ENCODE measurements at places on chromosomes 12 and 14. TPM values are rescaled to one million over a fixed set of nuclear protein-coding genes. Genes with fewer than 3 reads are reported as not detected.

DNA sequence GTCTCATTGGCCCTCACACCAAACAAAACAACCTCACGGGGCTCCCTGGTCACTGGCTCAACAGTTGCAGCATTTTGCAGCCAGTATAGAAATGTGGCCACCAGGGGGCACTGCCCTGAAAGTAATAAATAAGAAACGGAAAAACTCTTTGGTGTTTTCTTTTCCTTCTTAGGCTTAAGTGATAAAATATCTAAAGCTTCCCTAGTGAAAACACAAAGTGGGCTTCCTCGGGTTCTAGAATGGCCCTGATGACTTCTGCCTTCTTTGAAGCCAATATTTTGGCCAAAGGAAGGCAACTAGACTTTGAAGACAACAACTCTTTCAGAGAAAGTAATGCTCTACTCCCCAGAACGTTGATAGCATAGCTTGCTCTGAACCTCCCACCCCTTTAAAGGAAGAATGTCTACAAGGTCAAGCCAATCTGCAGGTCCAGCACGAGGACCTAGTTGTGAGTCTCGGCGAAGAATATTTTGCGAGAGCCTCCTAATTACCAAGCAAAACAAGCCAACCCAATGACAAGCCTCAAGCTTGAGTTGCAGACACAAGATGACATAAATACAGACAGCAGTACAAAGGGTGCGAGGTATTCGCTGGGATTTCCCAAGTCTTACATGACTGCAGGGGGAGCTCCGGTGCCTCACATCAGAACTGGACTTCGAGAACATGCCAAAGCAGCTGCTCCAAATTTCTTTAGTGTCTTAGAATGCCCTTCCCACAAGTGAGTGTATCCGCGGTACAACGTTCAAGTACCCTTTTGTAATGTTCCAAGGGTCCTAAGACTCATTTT is 2.6 kb downstream of the ITPK1 start:
- DNase-seq, result peak; percentile 70

GRCh38 chr14:27739657-27740156 is 1026.9 kb upstream of the FOXG1 start:
- DNase-seq, result no peak

DNA sequence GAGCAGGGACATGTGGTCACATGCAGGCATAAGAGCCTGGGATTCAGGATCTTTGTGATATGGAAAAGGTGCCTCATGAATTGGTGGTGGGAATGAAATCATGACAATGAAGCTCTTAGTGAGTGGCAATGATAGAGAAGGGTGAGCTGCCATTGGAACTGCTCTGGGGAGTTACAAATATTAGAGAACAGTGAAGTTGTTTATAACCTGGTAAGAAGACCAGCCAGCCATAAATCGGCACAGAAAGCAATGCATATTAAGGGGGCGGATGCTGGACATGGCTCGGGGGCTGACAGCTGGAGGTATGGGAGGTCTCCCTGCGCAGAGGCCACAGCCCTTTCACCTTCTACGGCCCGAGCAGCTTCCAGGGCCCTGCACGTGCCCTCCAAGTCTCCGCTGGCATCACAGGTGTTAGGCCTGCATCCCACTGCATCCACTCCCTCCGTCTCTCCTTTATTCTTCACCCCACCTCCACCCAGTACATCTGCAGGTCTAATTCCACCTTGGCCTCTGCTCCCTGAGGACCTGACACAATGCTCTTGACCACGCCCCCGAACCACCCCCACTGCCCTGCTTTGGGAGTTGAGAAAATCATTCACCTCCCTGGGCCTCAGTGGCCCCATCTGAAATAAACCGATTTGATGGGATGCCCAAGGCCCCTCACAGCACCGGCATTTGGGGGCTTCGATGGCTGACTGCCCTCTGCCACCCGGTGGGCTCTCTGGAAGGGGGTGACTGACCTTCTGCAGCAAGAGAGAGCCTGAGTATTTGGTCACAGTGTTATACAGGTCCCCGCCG is 4.1 kb downstream of the CACNA2D4 start:
- DNase-seq, result no peak

The POP5 gene
- total RNA-seq, result 71.1 TPM

DNA sequence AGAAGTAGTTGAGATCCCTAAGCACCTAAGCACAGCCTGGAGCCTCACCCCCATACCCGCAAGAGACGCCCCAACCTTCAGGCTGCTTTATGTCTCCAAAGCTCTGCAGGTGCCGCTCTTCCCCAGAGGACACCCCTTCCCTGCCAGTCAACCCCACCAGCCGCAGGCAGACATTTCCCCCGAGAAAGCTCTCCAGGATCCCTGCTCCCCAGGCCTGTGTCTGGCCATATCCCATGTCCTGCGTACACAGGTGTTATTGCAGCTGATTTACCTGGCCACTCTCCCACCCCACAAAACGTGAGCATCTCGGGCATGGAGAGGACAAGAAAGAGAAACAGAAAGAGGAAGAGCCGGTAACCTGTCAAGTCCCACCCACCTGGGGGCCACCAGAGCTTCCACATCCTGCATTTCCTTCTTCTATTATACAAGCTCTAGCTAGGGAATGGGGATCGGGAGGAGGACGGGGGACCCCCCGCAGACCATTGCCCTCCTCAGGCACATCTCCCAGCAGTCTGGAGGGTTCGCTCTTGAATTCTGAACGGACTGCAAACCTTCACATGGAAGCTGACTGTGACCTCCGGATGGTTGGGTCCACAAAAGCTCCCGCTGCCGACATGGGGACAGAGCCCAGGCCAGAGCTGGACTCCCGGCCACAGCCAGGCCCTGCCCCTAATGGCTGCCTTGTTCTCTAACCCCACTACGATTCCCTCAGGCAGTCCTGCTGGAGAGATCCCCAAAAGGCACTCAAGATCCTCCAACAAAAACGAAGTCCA is 17.6 kb downstream of the CCDC88C start:
- no peak for DNase-seq

DNA sequence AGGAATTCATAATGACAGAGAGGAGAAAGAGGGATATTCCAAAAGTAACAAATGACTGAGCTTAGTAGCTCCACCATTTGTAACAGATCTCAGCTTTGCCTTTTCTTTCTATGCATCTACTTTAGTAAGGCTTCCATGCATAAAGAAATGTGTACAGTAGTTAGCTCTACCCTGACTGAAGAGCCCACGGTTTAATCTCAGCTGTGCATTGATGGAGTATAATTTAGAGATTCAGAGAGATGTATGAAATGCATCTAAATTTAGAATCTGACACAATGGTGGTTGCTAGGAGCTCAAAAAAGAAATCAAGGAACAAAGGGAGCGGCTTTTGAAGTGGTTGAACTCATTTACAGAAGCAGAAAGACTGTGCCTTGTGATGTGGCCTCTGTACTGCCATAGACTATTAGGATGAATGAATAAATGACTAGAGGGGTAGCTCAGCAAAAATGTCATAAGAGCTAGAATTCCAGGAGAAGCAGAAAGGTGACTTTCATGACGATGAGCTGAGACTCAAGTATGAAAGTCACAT is 838.6 kb downstream of the RPS29 start:
- DNase-seq, result no peak

GRCh38 chr12:42426746-42427145 is 100.8 kb downstream of the PPHLN1 start:
- peak; percentile 67 for DNase-seq

DNA sequence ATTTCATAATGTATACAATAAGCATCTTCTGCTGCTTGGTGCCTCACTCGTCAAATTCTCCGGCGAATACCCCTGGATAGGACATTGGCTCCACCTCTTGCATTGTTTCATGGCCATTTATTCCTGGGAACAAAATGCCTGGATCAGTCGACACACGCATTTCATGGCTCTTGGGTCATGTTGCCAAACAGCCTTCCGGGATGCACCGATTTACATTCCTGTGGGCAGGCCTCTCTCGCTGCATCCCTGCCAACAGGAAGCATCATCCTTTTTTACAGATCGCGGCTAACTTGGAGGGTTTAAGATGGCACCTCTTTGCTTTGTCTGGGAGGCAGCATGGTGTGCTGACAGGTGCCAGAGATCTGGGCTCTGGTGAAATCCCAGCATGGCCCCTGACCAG is 32.7 kb upstream of the RIMBP2 start:
- no peak for DNase-seq

- DNase-seq, result no peak
These were observed 429.9 kb downstream of the DAD1 start for GRCh38 chr14:22159099-22159498.

DNA sequence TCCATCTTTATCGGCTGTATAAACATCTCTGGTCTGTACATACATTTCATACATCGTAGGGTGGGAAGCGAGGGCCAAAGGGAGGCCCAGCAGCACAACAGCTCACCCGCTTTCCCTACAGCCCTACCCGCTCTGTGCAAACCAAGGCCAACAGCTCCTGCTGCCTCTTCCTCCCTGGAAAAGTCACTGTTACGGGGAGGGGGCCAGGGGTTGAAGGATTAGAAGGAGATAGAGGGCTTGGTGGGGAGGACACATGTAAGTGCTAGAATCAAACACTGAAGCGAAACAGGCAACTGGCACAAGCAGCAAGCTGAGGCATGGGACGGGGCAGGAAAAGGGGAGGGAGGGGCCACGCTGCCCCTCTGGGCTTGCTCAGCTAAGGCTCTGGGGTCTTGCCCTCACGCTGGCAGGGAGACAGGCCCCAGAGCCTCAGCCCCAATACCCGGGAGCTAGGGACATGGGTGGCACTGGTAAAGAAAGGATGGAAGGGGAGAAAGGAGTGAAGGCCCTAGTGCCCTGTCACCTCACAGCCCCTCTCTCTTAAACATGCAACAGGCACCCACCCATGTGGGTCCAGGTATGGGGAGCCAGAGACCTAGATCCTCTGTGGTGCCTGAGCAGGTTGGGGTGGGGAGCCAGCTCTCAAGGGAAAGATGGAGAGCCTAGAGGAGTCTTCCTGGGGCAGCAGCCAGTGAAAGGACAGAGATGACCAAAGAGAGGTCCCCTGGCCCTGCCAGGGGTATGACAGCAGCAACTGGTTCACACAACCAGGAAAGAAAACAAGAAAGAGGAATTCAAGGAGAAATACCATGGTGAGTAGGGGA is 14.4 kb downstream of the SPRYD3 start:
- no peak for DNase-seq

- no peak for DNase-seq
These were observed 32.1 kb downstream of the PPFIBP1 start for GRCh38 chr12:27555925-27556778.

DNA sequence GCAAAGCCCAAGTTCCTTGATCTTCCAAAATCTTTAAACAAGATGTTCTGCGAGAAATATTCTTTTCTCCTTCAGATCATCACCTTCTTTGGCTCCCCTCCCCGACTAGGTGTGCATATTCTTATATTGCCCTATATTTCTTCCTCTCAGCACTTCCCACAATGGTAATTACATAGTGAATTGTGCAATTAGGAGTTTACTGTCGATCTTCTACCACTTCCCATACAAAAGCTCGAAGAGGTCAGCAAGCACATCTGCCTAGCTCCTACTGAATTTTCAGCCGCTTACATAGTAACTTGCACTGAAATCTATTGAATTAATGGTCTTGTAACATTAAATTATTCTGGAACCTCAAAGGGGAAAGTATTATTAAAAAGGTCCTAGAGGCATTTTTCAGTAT is 16.7 kb downstream of the OSBPL8 start:
- DNase-seq, result no peak

DNA sequence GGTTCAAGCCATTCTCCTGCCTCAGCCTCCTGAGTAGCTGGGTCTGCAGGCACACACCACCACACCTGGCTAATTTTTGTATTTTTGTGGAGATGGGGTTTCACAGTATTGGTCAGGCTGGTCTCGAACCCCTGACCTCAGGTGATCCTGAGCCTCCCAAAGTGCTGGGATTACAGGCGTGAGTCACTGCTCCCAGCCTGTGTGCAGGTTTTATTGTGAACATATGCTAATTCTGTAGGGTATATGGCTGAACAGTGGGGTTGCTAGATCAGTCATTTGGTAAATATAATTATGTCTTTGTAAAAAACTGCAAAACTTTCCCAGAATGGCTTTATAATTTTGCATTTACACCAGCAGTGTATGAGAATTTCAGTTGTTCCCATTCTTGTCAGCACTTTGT is 85.9 kb downstream of the RCOR1 start:
- DNase-seq, result no peak

DNA sequence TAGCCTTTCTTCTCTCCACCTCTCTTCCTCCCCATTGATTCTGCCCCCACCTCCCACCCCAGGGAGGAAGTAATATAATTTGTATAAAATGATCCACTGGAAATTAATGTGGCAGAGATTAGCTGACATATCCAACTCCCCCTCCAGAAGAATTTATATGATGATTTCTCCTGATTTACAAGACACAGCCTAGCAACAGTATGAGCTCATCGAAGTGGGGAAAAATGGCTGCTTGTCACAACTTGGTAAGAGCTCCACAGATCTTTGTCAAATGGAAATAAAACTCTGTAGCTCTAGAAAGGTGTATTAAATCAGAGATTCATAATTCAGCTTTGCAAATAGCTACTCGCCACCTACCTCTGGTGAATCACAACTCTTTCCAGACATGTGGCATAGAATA is 195.7 kb downstream of the NOVA1 start:
- DNase-seq, result no peak

- peak; percentile 50 for DNase-seq
These were observed 180.8 kb downstream of the C12orf50 start for GRCh38 chr12:87848248-87848868.

GRCh38 chr12:7304456-7304855 is 584 bp downstream of the ACSM4 start:
- DNase-seq, result peak; percentile 66

DNA sequence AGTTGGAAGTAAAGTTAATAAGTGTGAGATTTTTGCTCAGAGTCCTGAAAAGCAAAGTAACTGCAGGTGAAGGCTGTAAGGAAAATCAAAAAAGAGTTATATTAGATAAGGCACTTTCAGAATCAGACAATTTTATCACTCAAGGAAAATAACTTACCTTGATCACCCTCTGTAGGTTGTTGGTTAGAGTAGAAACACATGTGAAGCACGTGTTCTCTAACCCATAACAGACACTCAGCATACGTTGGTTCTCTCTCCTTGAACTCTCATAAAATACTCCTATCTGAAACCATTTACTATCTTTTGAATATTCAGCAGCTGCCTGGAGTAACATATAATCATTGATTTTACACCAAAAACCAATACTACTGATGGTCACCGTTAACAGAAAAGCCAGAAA is 335.5 kb downstream of the KCNH5 start:
- DNase-seq, result no peak

DNA sequence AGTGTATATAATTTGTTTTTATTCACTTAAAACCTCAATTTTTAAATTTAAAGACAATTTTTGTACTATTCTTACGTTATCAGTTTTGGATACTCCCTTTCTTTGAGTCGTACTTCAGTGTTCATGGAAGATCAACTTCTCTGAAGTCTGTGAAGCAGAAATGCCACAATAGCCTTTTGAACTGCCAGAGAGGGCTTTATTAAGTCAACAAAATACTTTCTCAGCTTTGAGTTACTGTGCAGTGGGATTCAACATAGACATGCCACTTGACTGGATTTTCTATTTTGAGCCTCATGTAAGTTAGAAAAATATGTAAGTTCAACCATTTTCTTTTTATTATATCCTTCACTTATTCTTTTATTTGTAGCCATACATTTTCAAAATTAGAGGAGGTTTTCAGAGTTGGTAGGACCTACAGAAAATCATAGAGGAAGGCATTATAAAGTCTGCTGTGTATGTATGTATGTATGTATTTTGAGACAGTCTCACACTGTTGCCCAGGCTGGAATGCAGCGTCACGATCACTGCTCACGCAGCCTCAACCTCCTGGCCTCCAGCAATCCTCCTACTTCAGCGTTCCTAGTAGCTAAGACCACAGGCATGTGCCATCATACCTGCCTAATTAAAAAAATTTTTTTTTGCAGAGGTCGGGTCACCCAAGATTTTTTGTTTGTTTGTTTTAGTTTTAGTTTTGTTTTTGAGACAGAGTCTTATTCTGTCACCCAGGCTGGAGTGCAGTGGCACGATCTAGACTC is 31.3 kb upstream of the BCAT1 start:
- no peak for DNase-seq

GRCh38 chr12:112419297-112420133 is 768 bp downstream of the PTPN11 start:
- peak; percentile 54 for DNase-seq
